ENCODE measurements at places on chromosomes 7 and 10. TPM values are rescaled to one million over a fixed set of nuclear protein-coding genes. Genes with fewer than 3 reads are reported as not detected.
A peak's percentile ranks its signal among the peaks of the same experiment; 100 is the strongest.

GRCh38 chr10:124481717-124482116 is 20.1 kb downstream of the LHPP start:
- H3K4me3 ChIP-seq, result no peak overlapping the region
- H3K4me1 ChIP-seq, result no peaks in the 10 kb centered on the region
- DNase-seq, result no peak
- H3K36me3 ChIP-seq, result no peaks in the 10 kb centered on the region

Gene CHN2
- total RNA-seq, result 1.7 TPM

Gene SKAP2
- 23.4 TPM for total RNA-seq

Gene PALS2
- total RNA-seq, result 15.8 TPM

Gene TAS2R41
- total RNA-seq, result 0.59 TPM

- H3K27me3 ChIP-seq, result no peaks in the 10 kb centered on the region
- no peaks in the 10 kb centered on the region for H3K36me3 ChIP-seq
- peak; percentile 17 for DNase-seq
- no peak overlapping the region for H3K4me3 ChIP-seq
- peaks cover 46% of the 10 kb centered on the region for H3K4me1 ChIP-seq
- peak overlapping the region; percentile 15 for H3K27ac ChIP-seq
Measured at GRCh38 chr7:33050535-33051318, 11.8 kb downstream of the NT5C3A start.

- H3K4me3 ChIP-seq, result no peak overlapping the region
- no peak for DNase-seq
- no peak overlapping the region for H3K27ac ChIP-seq
- H3K27me3 ChIP-seq, result no peaks in the 10 kb centered on the region
- H3K36me3 ChIP-seq, result peaks cover 40% of the 10 kb centered on the region
Measured at GRCh38 chr7:35871856-35872255, 71.0 kb downstream of the SEPTIN7 start.

DNA sequence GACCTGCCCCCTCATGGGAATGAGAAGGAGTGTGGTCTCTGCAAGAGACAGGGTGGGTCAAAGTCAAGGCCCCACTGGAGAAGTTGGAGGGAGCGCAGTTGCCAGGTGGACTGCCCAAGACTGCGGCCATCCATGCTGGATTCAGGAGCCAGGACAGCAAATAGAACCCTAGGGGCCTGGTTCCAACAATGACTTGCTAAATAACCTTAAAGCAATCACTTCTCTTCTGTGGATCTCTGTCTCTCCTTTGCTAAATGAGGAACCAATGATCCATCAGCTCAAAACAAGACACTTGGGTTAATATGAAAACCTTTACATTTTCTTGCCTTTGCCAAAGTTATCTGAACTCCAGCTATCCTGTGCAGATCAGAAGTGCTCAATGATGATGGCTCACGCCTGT is 12.6 kb upstream of the YWHAG start:
- H3K36me3 ChIP-seq, result no peaks in the 10 kb centered on the region
- DNase-seq, result no peak
- no peak overlapping the region for H3K27ac ChIP-seq
- peaks cover 3% of the 10 kb centered on the region for H3K27me3 ChIP-seq
- no peak overlapping the region for H3K4me3 ChIP-seq
- no peaks in the 10 kb centered on the region for H3K4me1 ChIP-seq

DNA sequence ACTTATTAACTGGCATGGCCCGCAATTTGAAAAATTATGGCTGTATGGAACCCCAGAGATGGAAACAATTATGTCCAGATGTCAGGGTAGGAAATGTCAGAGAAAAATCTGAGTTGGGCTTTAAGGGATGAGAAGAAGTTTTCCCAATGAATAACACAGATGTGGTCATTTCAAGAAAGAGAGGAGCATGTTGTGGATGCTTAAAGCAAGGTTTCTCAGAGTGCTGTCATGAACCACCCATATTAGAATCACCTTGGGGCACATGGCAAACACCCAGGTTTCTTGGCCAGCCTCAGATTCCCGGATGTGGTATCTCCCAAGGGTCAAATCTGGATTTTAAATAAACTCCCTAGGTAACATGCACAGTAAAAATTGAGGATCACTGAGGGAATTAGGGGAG is 43.6 kb downstream of the LAMB4 start:
- H3K27ac ChIP-seq, result no peak overlapping the region
- no peak for DNase-seq
- H3K4me1 ChIP-seq, result no peaks in the 10 kb centered on the region
- no peak overlapping the region for H3K4me3 ChIP-seq

DNA sequence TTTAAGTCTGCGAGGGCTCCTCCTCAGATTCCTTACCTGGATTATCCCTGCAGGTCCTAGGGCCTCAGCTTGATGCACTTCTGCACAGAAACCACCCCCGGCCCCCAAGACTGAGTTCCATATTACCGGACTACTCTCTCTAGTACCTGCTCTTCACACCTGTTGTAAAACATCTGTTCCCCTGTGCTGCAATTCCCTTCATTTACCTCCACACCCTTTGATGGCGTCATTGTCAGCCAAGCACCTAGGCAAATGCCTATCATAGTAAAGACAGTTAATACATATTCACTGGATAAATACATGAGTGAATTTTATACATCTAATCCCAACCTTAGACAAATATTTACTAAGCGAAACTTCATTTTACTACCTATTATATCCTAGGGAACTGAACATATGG is 275.5 kb downstream of the PLXDC2 start:
- H3K4me3 ChIP-seq, result no peak overlapping the region
- H3K36me3 ChIP-seq, result no peaks in the 10 kb centered on the region
- DNase-seq, result no peak
- no peak overlapping the region for H3K27ac ChIP-seq
- no peaks in the 10 kb centered on the region for H3K27me3 ChIP-seq
- H3K4me1 ChIP-seq, result no peaks in the 10 kb centered on the region

GRCh38 chr7:71096351-71096750 is 35.6 kb upstream of the GALNT17 start:
- H3K27ac ChIP-seq, result no peak overlapping the region
- no peaks in the 10 kb centered on the region for H3K27me3 ChIP-seq
- DNase-seq, result no peak
- no peaks in the 10 kb centered on the region for H3K36me3 ChIP-seq

GRCh38 chr7:117010375-117011133 is 57.3 kb downstream of the ST7 start:
- no peak overlapping the region for H3K27ac ChIP-seq
- no peaks in the 10 kb centered on the region for H3K36me3 ChIP-seq
- peak overlapping the region; percentile 8 for H3K4me3 ChIP-seq
- peaks cover 43% of the 10 kb centered on the region for H3K4me1 ChIP-seq

Gene PKD2L1
- total RNA-seq, result not detected

Gene VAX1
- total RNA-seq, result not detected

DNA sequence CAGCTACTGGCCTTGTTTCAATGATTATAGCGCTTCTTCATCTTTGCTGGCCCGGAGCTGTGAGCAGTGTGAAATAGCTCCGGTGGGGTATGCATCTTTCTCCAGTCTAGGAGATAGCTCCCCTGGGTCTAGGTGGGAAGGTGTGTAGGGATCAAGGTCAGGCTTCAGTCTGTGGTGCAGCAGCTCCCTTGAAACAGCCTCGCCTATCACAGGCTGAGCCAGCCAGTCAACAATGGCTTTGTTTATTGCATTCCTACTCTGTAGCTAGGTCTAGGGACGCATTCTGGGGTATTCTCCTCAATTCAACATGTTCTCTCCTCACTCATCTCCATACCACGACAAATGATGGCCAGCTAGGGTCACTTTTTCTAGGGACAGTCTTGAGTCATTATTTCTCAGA is 646.8 kb upstream of the IGFBP3 start:
- no peaks in the 10 kb centered on the region for H3K36me3 ChIP-seq
- no peak overlapping the region for H3K4me3 ChIP-seq
- no peaks in the 10 kb centered on the region for H3K27me3 ChIP-seq
- H3K4me1 ChIP-seq, result no peaks in the 10 kb centered on the region
- H3K27ac ChIP-seq, result no peak overlapping the region
- no peak for DNase-seq

GRCh38 chr10:27359792-27360355 is 119.3 kb upstream of the ACBD5 start:
- DNase-seq, result no peak
- H3K4me1 ChIP-seq, result no peaks in the 10 kb centered on the region
- H3K27ac ChIP-seq, result no peak overlapping the region
- no peaks in the 10 kb centered on the region for H3K36me3 ChIP-seq
- no peak overlapping the region for H3K4me3 ChIP-seq

Gene LOXL4
- total RNA-seq, result not detected

Gene CPED1
- 0.17 TPM for total RNA-seq

Gene KCNIP2
- 1.6 TPM for total RNA-seq

- no peak for DNase-seq
- H3K4me1 ChIP-seq, result no peaks in the 10 kb centered on the region
- no peaks in the 10 kb centered on the region for H3K36me3 ChIP-seq
- H3K27me3 ChIP-seq, result no peaks in the 10 kb centered on the region
- no peak overlapping the region for H3K27ac ChIP-seq
Measured at GRCh38 chr10:34089253-34089652, 725.8 kb downstream of the PARD3 start.

Gene HABP2
- not detected for total RNA-seq

Gene ZNF488
- total RNA-seq, result not detected

GRCh38 chr10:114825513-114826253 is 4.1 kb downstream of the FHIP2A start:
- H3K4me3 ChIP-seq, result peak overlapping the region; percentile 84
- H3K36me3 ChIP-seq, result peaks cover 2% of the 10 kb centered on the region
- H3K27ac ChIP-seq, result peak overlapping the region; percentile 24
- H3K4me1 ChIP-seq, result peaks cover 56% of the 10 kb centered on the region
- no peaks in the 10 kb centered on the region for H3K27me3 ChIP-seq
- DNase-seq, result peak; percentile 72

GRCh38 chr10:91511549-91512330 is 101.6 kb downstream of the HECTD2 start:
- H3K4me1 ChIP-seq, result no peaks in the 10 kb centered on the region
- H3K27ac ChIP-seq, result no peak overlapping the region
- H3K4me3 ChIP-seq, result no peak overlapping the region

DNA sequence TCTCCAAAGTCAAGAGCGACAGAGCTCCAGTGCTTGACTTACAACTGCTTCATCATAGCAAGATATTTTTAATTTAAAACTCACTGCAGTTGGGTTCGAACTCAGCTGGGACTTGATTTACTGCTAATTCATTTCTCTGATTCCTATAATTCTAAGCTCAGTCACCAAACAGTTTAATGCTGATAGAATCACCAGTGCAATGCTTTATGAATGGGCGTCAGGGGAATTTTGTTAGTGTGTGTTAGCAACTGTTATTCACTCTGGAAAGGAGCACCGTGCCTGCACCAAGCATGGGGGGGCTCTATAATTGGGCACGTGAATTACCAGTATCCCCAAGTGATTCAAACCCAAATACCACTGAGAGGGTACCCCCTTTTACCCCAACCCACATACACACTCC is 10.4 kb downstream of the PLXNA4 start:
- H3K27me3 ChIP-seq, result peaks cover 7% of the 10 kb centered on the region
- no peaks in the 10 kb centered on the region for H3K4me1 ChIP-seq
- no peak overlapping the region for H3K27ac ChIP-seq
- no peak overlapping the region for H3K4me3 ChIP-seq

Gene TAF5
- total RNA-seq, result 9.4 TPM

Gene PAX4
- total RNA-seq, result not detected

Gene PHTF2
- 77.9 TPM for total RNA-seq

Gene CPA2
- total RNA-seq, result not detected

Gene TMEM176B
- total RNA-seq, result not detected

GRCh38 chr10:97771913-97772823 is at the start of gene SFRP5:
TSS of gene SFRP5 (minus strand) at chr10:97771999. CDS start at chr10:97771833, 166 bp downstream.
- no peak for DNase-seq
- H3K27ac ChIP-seq, result no peak within 1 kb of the TSS
- H3K27me3 ChIP-seq, result peaks cover 7% of the 10 kb centered on the region
- no peak within 1 kb of the TSS for H3K4me3 ChIP-seq
- H3K4me1 ChIP-seq, result peaks cover 7% of the 10 kb centered on the region

DNA sequence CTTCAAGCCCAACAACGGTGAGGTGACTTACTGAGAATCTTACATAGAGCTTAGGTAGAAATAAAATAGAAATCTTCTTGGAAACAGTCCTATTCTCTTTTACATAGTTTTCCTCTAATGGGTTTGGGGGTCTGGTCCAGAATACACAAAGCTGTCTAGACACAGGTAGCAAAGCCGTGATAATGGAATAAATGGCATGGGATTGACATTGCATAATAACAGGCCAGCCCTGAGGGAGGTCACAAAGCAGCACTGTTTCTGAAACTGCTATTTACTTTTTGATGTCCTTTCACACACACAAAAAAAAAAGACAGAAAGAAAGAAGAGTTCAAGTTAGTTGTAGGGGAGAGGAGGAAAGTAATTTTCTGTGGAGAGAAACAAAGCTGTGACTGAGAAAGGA is 364.8 kb upstream of the SORCS1 start:
- H3K36me3 ChIP-seq, result no peaks in the 10 kb centered on the region
- no peaks in the 10 kb centered on the region for H3K27me3 ChIP-seq
- no peak overlapping the region for H3K27ac ChIP-seq

Gene NME8
- total RNA-seq, result not detected

Gene ARHGEF35
- total RNA-seq, result 3.5 TPM

- no peaks in the 10 kb centered on the region for H3K36me3 ChIP-seq
- DNase-seq, result no peak
- H3K27ac ChIP-seq, result no peak overlapping the region
- no peak overlapping the region for H3K4me3 ChIP-seq
- no peaks in the 10 kb centered on the region for H3K4me1 ChIP-seq
Measured at GRCh38 chr7:16744518-16745250, 8.9 kb upstream of the TSPAN13 start.

DNA sequence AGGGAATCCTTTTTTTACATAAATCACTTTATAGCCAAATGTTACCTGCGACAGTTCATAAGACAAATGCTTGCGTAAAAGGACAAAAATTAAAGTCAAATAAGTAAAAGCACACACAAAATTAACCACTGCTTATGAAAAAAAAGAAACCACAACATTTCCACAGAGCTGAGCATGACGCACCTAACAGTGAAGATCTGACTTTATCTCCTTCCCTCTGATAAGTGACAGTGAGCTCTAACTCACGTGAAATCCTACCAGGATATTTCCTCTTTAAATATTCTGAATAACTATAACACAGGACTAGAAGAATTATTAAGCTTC is 225.5 kb downstream of the SFMBT2 start:
- H3K4me3 ChIP-seq, result peak overlapping the region; percentile 27
- H3K36me3 ChIP-seq, result no peaks in the 10 kb centered on the region
- H3K27me3 ChIP-seq, result no peaks in the 10 kb centered on the region

Gene EEPD1
- 9.2 TPM for total RNA-seq

Gene CABCOCO1
- total RNA-seq, result not detected

DNA sequence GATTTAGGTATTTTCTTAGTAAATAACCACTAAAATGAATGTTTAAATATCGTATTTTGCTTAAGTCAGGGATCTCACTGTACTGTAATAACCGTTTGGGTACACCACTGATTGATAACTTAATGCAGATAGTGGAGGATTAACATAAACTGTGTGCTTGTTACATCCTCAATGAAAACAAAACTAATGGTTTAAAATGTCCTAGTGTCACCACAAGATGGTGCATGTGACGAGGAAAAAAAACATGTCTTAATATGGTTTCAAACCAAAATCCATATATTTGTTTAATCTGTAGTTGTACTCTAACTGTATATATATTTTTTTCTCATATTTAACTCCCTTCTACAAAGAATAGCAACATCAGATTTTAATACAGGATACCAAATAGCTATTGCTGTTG is 19.2 kb downstream of the ARMC10 start:
- H3K27me3 ChIP-seq, result no peaks in the 10 kb centered on the region
- H3K36me3 ChIP-seq, result peaks cover 27% of the 10 kb centered on the region
- H3K4me3 ChIP-seq, result no peak overlapping the region
